Natural killer cell (primary cell): ENCODE measurements at places on chromosomes 6 and 20. TPM values are rescaled to one million over a fixed set of nuclear protein-coding genes. Genes with fewer than 3 reads are reported as not detected.

- DNase-seq: no peak
- no peaks in the 10 kb centered on the region for H3K36me3 ChIP-seq
- H3K4me1 ChIP-seq: no peaks in the 10 kb centered on the region
- H3K4me3 ChIP-seq: no peak overlapping the region
- no peaks in the 10 kb centered on the region for H3K27me3 ChIP-seq
- no peak overlapping the region for H3K27ac ChIP-seq
Measured at GRCh38 chr6:25709761-25710160, 44.8 kb upstream of the SLC17A4 start.

DNA sequence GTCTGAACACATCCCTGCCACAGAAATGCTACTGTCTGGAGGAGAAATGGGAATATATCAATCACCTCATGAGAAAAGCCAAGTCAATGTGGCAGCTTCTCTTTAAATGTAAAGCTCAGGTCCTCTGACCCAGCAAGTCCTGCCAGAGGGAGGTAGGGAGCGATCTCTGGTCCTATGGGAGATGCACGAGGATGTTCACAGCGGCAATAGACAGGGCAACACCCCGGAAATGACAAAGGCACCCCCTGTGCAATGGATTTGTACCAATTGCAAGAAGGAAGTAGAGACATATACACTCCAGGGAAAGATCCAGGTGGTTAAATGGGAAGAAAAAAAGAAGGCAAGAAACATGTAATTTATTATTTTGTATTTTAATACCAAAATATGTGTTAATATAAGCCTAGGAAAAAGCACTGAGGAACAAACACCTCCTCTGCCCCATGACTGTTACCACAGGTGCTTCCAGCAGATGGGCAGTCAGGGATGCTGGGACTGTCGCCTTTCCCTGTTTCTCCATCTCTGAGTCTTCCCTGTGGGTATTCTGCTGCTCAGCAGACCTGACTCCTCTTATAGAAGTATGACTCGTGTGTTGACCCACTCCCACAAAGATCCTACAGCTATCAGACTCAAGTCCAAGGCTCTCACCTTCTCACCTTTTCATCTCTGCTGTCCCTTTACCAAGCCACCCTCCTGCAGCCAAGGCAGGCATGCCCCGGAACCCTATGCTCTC lies 20.8 kb downstream of the ATP9A start:
- DNase-seq: no peak
- H3K36me3 ChIP-seq: no peaks in the 10 kb centered on the region
- H3K27ac ChIP-seq: no peak overlapping the region
- H3K27me3 ChIP-seq: no peaks in the 10 kb centered on the region

DNA sequence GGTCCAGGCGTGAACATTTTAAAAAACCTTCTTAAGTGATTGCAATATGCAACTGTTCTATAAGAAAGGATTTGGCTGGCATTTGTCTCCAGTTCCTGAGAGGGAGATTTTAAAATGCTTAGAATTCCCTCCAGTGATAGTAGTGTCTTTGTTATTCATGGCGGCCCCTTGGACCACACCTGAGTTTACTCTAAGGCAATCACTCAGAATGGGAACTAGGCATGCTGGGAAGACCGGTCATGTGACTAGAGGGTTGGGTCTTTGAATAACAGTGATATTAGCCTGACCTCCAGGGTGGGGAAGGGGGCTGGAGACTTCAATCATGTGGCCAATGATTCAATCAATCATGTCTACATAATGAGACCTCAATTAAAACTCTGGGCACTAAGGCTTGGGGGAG lies 50.7 kb upstream of the UTRN start:
- H3K4me1 ChIP-seq: no peaks in the 10 kb centered on the region
- H3K36me3 ChIP-seq: no peaks in the 10 kb centered on the region

- DNase-seq: no peak
- no peaks in the 10 kb centered on the region for H3K36me3 ChIP-seq
- no peak overlapping the region for H3K27ac ChIP-seq
- H3K4me1 ChIP-seq: no peaks in the 10 kb centered on the region
- H3K4me3 ChIP-seq: no peak overlapping the region
Measured at GRCh38 chr20:37142708-37143107, 36.4 kb upstream of the RPN2 start.

- no peaks in the 10 kb centered on the region for H3K4me1 ChIP-seq
- DNase-seq: no peak
- H3K36me3 ChIP-seq: no peaks in the 10 kb centered on the region
- no peaks in the 10 kb centered on the region for H3K27me3 ChIP-seq
Measured at GRCh38 chr6:112018619-112019416, 35.1 kb upstream of the CCN6 start.

DNA sequence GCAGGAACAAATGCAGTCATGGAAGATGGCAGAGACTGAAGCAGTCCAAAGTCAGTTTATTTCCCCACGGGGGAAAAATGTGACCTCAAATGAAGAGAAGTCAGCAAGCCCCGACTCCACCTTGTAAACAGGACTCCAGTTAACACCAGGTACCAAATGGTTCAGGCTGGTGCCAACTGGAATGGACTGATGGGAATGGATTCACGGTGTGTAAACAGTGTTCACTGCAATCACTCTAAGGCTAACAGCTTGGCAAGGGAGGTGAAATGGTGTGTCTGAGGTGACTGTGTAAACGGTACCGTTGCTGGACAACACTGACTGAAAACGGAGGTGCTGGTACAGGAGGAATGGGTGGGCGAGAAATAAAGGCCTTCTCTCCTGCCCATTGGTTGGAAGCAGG lies 12.0 kb downstream of the PLAGL2 start:
- DNase-seq: no peak
- no peaks in the 10 kb centered on the region for H3K27me3 ChIP-seq
- H3K4me1 ChIP-seq: peaks cover under 1% of the 10 kb centered on the region
- H3K4me3 ChIP-seq: no peak overlapping the region
- H3K36me3 ChIP-seq: peaks cover 37% of the 10 kb centered on the region
- H3K27ac ChIP-seq: no peak overlapping the region

- H3K27ac ChIP-seq: no peak overlapping the region
- no peaks in the 10 kb centered on the region for H3K27me3 ChIP-seq
- H3K36me3 ChIP-seq: no peaks in the 10 kb centered on the region
- H3K4me3 ChIP-seq: no peak overlapping the region
- no peak for DNase-seq
Measured at GRCh38 chr20:13338999-13339411, 117.9 kb downstream of the ISM1 start.

DNA sequence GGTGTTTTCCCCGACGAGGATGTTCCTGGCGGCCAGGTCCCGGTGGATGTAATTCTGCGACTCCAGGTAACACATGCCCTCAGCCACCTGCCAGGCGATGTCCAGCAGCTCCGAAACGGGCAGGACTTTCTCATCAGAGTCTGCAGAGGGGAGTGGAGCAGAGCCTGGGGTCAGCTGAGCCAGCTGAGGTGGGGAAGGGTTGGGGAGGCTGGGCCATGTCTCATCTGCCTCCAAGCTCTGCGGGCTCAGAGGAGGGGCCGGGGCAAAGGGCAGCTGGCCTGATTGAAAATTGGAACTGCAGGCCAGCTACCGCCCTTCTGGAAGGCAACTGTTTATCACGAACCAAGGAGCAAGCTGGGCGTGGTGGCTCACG lies 6.4 kb downstream of the PTK6 start:
- H3K27ac ChIP-seq: no peak overlapping the region
- no peaks in the 10 kb centered on the region for H3K27me3 ChIP-seq
- no peaks in the 10 kb centered on the region for H3K36me3 ChIP-seq

- H3K27me3 ChIP-seq: peaks cover 2% of the 10 kb centered on the region
- H3K27ac ChIP-seq: no peak overlapping the region
Measured at GRCh38 chr6:38725414-38726183, 10.5 kb downstream of the DNAH8 start.

GRCh38 chr20:418858-419365 lies 10.8 kb downstream of the RBCK1 start:
- H3K27me3 ChIP-seq: no peaks in the 10 kb centered on the region
- H3K36me3 ChIP-seq: peaks cover 51% of the 10 kb centered on the region
- H3K4me1 ChIP-seq: no peaks in the 10 kb centered on the region

DNA sequence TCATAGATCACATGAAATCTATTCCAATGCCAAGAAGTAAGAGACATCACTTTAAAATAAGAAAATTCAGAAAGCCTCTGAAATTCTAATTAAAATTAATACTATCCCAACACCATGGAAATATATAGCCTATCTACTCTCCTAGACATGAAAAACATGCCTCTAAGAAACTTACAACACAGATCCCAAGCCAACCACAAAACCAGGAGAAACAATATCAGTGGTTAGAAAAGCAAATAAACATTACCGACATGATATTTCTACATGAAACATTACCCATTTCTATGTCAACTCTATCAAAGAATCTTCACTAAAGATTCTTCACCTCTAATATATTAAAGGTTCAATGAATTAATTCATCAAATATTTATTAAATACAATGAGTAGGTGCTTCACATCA lies 4.8 kb downstream of the EPB41L2 start:
- H3K27ac ChIP-seq: no peak overlapping the region
- no peak overlapping the region for H3K4me3 ChIP-seq
- DNase-seq: no peak
- H3K36me3 ChIP-seq: no peaks in the 10 kb centered on the region
- no peaks in the 10 kb centered on the region for H3K27me3 ChIP-seq

- H3K27me3 ChIP-seq: no peaks in the 10 kb centered on the region
- H3K36me3 ChIP-seq: no peaks in the 10 kb centered on the region
- no peak overlapping the region for H3K4me3 ChIP-seq
- no peak overlapping the region for H3K27ac ChIP-seq
- DNase-seq: no peak
- H3K4me1 ChIP-seq: no peaks in the 10 kb centered on the region
Measured at GRCh38 chr6:17504005-17504404, 96.1 kb upstream of the FAM8A1 start.

DNA sequence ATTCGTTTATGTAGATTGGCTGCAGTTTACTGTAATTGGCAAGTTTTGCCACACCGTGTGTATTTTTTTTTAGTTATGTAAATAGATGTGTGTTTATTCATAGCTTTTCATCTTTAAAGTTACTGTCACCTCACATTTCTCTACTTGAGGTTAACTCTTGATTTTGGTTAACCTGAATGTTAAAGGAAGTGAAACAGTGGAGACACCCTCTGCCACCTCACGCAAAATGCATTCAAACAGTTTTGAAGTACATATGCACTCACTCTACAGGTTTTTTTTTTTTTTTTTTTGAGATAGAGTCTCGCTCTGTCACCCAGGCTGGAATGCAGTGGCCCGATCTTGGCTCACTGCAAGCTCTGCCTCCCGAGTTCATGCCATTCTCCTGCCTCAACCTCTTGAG lies 17.7 kb downstream of the OR2A4 start:
- DNase-seq: no peak
- no peaks in the 10 kb centered on the region for H3K27me3 ChIP-seq
- no peak overlapping the region for H3K4me3 ChIP-seq
- peaks cover 13% of the 10 kb centered on the region for H3K4me1 ChIP-seq
- H3K36me3 ChIP-seq: no peaks in the 10 kb centered on the region
- no peak overlapping the region for H3K27ac ChIP-seq

DNA sequence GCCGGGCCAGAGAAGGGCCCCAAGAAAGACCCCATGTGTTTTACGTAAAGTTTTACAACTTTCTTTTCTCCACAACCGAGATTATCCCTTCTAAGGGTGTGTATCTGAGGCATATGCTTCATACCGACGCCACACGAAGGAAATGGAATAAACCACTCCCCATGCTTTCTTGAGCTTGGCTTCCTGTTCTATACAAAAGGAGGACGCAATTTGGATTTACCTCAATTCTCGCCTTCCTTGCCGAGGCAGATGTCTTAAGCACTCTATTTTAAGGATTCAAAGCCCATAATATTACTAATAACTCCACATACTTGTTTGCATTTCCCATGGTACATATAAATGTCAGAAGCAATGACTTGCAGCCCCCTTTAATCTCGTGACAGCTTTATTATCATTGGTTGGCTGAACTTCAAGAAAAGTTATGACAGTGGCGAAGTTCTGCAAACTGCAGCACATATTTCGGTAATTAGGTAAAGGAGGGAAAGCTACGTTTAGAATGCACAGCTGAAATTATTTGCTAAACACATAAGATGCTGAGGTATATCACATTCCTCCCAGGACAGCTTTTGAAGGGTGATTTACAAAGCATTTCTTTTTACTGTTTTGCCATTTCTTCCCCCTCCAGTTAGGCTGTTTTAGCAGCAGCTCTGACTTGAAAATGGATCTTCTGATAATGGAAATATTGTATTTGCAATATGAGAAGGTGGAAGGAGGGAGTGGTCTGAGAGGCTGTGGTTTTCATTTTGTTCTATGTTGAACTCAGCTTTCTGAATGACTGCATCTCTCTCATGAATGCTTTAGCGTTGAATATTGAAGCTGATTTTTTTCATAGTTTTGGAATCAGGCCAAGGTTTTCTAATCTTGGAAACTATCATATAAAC lies 330.5 kb downstream of the EPHA7 start:
- H3K4me1 ChIP-seq: no peaks in the 10 kb centered on the region
- no peak overlapping the region for H3K27ac ChIP-seq
- H3K4me3 ChIP-seq: no peak overlapping the region
- no peaks in the 10 kb centered on the region for H3K27me3 ChIP-seq
- DNase-seq: no peak
- no peaks in the 10 kb centered on the region for H3K36me3 ChIP-seq

- H3K4me1 ChIP-seq: peaks cover 21% of the 10 kb centered on the region
- no peak overlapping the region for H3K27ac ChIP-seq
- H3K4me3 ChIP-seq: no peak overlapping the region
Measured at GRCh38 chr20:37808233-37809070, 94.5 kb upstream of the VSTM2L start.

- no peak overlapping the region for H3K27ac ChIP-seq
- no peak overlapping the region for H3K4me3 ChIP-seq
- no peaks in the 10 kb centered on the region for H3K4me1 ChIP-seq
- H3K36me3 ChIP-seq: no peaks in the 10 kb centered on the region
- DNase-seq: no peak
- H3K27me3 ChIP-seq: no peaks in the 10 kb centered on the region
Measured at GRCh38 chr6:135265278-135265677, 84.2 kb downstream of the MYB start.

Gene EDN3
- 0.41 TPM for total RNA-seq

Gene CD24
- total RNA-seq: 1.2 TPM

Gene FGD2
- 6.3 TPM for total RNA-seq

Gene DEFB124
- not detected for total RNA-seq

Gene TGM3
- not detected for total RNA-seq

Gene CRISP1
- not detected for total RNA-seq

Gene TDRD6
- not detected for total RNA-seq

Gene OPRL1
- 1.4 TPM for total RNA-seq

Gene COL19A1
- total RNA-seq: 0.18 TPM

Gene TCP11
- total RNA-seq: not detected

Gene CD83
- 54.8 TPM for total RNA-seq

Gene LINC00237
- not detected for total RNA-seq

Gene SLC26A8
- total RNA-seq: 0.93 TPM

Gene SLC35A1
- total RNA-seq: 13.4 TPM
